Activated effector memory CD4-positive, alpha-beta T cell treated with Interleukin-2 at 50 U/mL for 16 hours (primary cell): ENCODE measurements at places on chromosomes 12 and 14.
A peak's percentile ranks its signal among the peaks of the same experiment; 100 is the strongest.

DNA sequence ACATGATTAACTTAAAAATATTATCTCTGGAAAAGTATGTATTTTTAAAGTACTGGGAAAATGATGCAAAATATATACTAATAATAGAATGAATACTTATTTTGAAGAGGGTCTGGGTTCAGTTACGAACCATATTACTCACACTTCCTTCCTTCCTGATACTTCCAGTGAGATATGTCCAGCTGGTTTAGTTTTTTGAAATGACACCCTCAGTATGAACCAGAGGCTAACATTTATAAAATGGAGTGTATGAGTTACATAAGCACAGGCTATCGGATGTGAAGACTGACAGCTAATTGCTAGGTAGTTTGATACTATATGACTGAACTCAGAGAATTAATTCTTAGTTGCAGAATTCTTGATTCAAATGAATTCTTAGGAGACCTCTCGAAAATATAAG, 122.9 kb downstream of the OTOGL start:
- no peak for DNase-seq

DNA sequence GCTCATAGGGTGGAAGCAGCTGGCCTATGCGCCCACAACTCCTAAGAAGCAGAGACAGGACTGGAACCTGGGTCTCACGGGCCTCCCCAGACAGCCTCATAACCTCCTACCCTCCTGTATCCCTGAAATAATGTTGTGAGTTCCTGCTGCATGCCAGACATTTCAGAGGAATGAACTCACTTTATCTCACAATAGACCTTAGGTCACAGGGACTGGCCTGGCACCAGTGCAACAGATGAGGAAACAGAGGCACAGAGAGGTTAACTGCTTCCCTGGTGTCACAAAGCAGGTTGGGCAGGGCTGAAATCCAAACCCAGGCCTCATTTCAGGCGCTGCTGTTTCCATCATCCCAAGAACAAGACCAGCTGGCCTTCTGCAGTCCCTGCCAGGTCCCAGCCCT, 5.3 kb downstream of the PHETA1 start:
- DNase-seq: no peak

GRCh38 chr14:68734231-68734732, 58.6 kb downstream of the ZFP36L1 start:
- peak; percentile 12 for DNase-seq

GRCh38 chr14:64708148-64709004, 4.2 kb downstream of the PLEKHG3 start:
- DNase-seq: no peak

DNA sequence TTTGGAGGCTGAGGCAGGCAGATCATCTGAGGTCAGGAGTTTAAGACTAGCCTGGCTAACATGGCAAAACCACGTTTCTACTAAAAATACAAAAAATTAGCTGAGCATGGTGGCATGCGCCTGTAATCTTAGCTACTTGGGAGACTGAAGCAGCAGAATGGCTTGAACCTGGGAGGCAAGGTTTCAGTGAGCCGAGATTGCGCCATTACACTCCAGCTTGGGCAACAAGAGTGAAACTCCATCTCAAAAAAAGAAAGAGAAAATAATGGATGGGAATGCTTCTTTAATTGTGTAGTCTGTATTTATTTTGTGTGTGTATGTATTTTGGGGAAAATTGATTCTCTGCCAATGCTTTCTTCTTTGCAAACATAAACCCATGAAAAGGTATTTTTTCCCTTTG, 32.5 kb downstream of the SRGAP1 start:
- no peak for DNase-seq

GRCh38 chr12:49340971-49341776, 4.2 kb upstream of the C1QL4 start:
- no peak for DNase-seq

DNA sequence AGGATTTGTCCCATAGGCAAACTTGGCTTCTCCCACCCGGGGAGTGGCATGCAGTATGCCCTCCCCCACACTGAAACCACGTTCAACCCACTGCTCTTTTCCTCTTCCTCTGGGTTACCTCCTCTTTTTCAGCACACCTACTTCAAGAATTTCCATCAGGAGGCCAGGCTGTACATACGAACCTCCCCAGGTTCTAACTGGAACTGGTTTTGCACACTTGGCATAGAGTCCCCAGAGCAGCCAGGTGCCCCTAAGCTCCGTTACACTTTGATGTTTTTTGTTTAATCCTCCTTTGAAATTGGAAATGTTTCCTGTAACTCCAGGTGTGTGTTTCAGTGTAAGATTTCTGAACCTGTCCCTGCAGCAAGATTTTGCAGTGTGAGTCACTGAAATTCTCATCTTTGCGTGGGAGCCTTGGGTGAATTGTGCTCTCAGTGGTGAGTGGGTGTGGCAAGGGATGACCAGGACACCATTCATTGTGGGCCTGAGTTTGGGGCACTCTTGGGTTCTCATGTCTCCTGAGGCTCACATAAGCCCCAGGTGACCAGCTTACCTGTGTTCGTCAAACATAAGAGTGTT, 18.2 kb downstream of the CD9 start:
- DNase-seq: no peak

DNA sequence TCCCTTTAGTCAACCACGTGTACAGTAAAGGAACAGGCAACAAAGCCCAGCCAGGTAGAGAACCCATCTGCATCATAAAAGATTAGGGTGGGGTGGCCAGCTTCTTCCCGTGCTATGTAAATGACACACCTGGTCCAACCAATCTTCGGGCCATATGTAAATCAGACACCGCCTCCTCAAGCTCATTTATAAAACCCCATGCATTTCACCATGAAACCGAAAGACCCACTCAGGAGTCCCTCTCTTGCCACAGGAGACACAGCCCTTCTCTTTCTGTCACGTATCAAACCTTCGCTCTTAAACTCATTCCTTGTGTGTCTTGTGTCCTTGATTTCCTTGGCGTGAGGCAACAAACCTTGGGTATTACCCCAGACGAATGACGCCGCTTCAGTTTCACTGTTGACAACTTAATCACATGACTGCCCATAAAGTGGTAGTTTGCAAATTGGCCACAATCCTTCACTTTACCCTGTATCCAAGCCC, 59.8 kb upstream of the TBPL2 start:
- DNase-seq: no peak

DNA sequence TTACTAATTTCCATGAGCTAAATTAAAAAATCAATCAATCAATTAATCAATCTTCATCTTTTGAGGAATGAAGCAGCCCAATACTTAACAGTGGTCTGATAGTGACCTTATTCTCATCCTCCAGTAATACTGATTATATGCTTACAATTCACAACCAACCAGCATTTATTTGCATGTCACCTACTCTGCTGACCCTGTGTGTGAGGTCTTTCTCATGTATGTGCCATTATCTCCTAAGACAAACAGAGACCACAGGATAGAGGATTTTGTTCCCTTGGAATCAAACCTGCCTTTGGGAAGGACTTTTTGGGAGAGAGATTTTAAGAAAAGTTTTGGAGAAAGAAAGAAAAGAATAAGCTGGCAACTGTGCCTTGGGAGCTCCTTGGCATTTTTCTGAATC, 197.2 kb downstream of the NRXN3 start:
- no peak for DNase-seq

DNA sequence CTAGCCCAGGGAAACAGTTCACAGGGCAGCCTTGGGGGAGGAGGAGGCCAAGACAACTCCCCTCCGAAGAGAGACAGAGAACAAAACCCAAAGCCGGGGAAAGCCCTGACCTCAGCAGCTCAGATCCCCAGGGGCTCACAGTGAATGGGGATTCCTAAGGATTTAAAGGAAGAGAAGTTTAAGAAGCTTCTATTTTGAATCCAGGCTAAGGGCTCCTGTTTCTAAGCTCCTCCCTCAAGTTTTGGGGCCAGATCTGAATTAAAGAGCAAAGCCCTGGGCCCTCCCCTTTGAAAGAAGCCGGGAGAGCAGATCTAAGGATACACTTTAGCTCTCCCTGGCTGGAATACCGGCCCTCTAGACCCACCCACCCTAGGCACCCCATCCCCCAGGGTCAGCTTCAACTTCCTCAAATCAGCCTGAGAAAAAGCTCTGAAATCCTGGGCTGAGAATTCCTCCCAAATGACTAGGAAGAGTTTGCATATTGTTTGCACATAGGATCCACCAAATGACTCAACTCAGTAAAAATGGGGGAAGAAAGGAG, 3.9 kb downstream of the KDM2B start:
- no peak for DNase-seq

DNA sequence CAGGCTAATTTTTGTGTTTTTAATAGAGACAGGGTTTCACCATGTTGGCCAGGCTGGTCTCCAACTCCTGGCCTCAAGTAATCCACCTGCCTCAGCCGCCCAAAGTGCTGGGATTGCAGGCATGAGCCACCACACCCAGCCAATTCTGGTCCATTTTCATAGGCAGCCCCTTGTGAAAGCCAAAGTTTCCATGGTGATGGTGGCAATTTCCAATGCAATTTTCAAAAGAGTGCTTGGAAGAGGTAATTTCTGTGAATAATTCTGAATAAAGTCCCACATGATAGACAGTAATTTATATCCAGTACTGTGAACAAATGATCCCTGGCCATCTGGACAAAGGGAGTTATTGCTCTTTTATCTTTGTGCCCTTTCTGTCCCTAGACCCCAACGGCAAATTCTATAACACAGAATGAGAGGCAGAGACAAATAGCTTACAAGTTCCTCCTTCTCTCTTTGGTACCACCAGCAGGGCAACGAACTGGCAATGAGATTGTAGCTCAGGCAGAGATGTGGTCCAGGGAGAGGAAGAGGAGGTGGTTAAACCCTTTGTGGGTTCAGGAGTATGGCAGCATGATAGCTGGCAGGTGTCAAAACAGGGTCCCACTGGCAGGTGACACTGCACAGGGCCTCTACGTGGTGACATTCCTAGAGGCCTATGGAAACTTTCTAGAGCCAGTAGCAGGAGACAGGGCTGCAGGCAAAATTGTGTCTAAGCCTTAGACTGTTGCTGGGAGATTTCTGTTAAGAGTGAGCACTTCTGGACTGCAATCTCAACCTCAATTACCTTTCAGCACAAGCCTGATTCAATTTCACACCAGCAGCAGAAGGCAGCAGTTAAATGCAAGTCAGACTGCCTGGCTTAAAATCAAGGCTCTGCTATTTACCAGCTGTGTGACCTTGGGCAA, 46.5 kb downstream of the NT5DC3 start:
- DNase-seq: no peak

GRCh38 chr12:54593135-54593534, 4.7 kb upstream of the PPP1R1A start:
- DNase-seq: no peak

DNA sequence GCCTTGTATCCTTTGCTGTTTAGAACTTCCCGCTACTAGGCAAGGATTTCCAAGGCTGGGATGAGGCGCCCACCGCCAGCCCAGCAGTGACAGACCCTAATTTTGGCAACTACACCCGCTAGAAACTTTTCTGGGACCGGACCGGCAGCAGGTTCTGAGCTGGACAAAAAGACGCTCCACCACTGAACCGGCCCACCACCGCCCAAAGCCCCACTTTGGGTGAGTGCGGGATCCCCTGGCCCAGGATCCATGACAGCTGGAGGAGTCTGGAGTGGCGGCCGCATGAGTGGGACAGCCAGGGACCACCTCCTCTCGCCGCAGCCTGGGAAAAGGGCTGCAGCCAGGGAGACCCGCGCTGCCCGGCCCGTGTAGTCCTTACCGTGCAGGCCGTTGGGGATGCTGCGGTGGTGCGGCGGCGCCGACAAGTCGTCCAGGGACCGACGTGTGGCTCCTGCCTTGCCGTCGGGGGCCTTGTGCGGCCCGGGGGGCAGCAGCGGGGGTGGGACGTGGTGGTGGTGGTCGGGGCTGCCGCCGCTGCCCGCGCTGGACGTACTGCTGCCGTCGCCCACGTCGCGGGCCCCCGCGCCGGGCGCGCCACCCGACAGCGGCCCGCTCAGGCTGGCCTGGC, 1.1 kb downstream of the CCDC85C start:
- DNase-seq: no peak

- no peak for DNase-seq
These were observed 105.8 kb downstream of the TGFB3 start for GRCh38 chr14:75875958-75876357.

- DNase-seq: peak; percentile 71
These were observed 16.5 kb downstream of the PRKCH start for GRCh38 chr14:61337893-61338292.

DNA sequence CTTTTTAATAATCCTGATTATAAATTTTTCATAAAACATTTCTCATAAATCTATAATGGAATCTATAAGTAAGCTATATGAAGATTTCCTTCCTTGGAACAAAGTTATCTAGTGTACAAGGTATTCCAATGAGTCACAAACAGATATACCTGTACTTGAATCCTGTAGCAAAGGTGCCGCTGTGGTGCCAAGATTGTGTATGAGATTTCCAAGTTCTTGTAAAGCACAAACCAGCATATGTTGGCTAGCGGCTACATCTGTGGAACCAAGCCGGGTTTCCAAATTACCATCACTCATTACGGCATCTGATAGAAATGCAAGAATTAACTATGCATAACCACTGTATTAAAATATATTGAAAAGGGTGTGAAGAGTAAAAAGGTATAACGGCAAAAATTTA, 34.1 kb downstream of the HEATR5A start:
- no peak for DNase-seq

DNA sequence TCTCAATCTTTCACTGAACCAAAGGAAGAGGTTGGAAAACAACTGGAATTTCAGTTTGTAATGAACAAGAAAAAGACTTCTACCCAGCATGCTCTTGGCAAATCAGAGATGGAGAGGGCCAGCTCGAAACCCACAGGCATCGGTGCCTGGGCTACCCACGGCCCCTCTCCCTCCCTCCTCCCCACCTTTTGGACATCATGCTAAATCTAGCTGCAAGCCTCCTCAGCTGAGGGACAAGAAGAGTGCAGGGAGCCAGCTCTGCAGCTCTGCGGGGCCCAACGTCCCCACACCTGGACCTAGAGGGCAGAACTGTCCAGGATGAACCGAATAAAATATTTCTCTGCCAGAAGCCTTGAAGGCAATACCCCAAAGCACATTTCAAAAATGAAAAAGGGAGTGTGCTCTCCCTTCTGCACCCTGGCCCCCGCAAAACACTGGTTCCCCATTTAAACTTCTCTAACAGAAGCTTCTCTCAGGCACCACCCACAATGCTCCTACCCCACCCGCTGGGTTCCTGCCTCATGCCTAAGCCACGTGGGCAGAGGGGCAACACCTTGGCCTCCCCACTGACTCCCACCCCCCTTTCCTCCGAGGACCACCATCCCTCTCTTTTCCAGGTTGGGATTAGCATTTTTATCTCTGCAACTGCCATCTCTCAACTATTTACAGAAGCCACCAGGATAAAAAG, 8.2 kb downstream of the CAMKK2 start:
- DNase-seq: no peak

GRCh38 chr14:86626530-86626929, 1096.6 kb downstream of the FLRT2 start:
- DNase-seq: no peak

DNA sequence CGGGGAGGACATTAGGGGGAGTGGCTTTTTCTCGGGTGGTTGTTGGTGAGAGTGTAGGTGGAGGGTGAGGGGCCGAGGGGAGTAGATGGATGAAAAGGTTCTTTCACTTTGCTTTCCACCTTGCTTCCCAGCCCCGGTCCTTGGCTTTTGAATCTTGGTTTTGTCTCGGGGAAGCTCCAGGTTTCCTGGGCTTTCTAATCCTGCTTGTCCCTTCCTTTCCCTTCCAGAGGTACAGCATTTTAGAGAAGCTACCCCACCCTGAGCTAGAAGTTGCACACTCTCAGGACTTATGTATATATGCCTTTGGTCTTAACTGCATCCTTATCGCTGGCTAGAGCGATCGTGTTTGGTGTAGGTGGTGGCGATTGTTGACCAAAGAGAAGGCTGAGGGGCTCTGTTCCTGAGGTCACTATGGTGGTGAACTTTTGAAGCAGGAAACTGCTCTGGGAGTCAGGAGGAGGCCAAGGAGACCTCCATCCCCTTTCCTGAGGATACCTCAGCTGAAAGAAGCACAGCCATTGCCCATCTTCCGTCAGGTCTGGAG, 862 bp downstream of the PIP4K2C start:
- no peak for DNase-seq
